ENCODE measurements at places on chromosomes 7 and 10. TPM values are rescaled to one million over a fixed set of nuclear protein-coding genes. Genes with fewer than 3 reads are reported as not detected.

Gene CLCN1
- not detected for total RNA-seq

Gene CCDC3
- 0.66 TPM for total RNA-seq

Gene GSTO2
- 0.25 TPM for total RNA-seq

Gene TMEM139
- not detected for total RNA-seq

Gene ZNF488
- not detected for total RNA-seq

Gene PRLHR
- total RNA-seq, result not detected

Gene DNAH11
- total RNA-seq, result 1.3 TPM

Gene SLC12A9
- 30.9 TPM for total RNA-seq

Gene TRPV6
- total RNA-seq, result not detected

All from pulmonary artery endothelial cell (primary cell).